IMR-90 (cell line): ENCODE measurements at places on chromosomes 5 and 9. TPM values are rescaled to one million over a fixed set of nuclear protein-coding genes. Genes with fewer than 3 reads are reported as not detected.

The TAS2R1 gene
- total RNA-seq, result not detected in 2 replicates

The HEMGN gene
- not detected in 2 replicates for total RNA-seq

The CCDC127 gene
- 3.9 and 4.4 TPM in 2 replicates for total RNA-seq

The NKD2 gene
- not detected in 2 replicates for total RNA-seq

The UGT3A2 gene
- not detected in 2 replicates for total RNA-seq

The ADCY2 gene
- not detected in 2 replicates for total RNA-seq

The PTPRD gene
- total RNA-seq, result 0.18 and 0.28 TPM in 2 replicates

- no peak for DNase-seq
Observed at GRCh38 chr9:3401221-3401954, 124.4 kb downstream of the RFX3 start.

DNA sequence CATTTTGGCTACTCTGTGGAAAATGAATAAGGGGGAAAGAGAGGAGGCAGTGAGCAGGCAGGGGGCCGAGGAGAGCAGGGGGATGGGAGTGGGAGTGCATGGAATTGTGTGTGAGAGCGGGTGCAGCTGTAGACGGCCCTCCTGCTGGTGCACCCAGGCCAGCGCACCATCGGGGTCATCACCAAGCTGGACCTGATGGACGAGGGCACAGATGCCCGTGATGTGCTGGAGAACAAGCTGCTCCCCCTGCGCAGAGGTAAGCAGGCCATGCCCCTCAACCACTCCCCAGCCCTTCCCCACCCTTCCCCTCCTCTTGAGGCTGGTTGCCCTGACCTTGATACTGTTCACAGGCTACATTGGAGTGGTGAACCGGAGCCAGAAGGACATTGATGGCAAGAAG lies 16.7 kb downstream of the DNM1 start:
- no peak for DNase-seq

DNA sequence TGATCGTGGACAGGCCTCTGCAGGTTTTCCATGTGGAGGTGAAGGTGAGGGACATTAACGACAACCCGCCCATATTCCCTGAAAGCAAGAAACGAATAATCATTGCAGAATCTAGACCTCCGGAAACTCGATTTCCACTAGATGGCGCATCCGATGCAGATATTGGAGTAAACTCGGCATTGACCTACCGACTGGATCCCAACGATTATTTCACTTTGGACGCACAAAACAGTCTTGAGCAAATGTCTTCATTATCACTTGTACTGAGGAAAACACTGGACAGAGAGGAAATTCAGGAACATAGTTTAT lies 621 bp downstream of the PCDHA13 start:
- DNase-seq, result no peak

GRCh38 chr9:15961217-15961616 lies 408.4 kb downstream of the CCDC171 start:
- no peak for DNase-seq

GRCh38 chr9:20349568-20349967 lies 272.7 kb downstream of the MLLT3 start:
- DNase-seq, result no peak

DNA sequence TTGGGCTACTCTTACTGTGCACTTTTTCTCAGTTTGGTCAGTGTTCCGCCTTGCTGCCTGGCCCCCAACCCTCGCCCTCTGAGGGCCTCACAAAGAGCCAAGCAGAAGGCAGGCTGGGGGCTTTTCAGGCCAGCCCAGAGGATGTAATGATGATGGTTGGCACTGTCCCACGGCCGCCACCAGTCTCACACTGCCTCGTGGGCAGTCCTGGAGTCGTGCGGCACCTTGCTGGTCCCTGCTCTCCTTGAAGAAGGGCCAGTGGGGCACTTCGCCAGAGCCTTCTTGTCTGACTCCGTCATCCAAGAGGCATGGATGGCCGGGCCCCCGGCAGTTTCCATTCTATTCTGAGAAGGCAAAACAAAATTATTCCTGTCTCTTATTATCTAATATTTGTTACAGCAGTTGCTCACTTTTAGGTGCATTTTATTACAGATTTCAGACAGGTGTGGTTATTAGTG lies 21.0 kb downstream of the TENT4A start:
- DNase-seq, result peak; percentile 56

GRCh38 chr9:95611354-95611753 lies 94.6 kb upstream of the PTCH1 start:
- no peak for DNase-seq

DNA sequence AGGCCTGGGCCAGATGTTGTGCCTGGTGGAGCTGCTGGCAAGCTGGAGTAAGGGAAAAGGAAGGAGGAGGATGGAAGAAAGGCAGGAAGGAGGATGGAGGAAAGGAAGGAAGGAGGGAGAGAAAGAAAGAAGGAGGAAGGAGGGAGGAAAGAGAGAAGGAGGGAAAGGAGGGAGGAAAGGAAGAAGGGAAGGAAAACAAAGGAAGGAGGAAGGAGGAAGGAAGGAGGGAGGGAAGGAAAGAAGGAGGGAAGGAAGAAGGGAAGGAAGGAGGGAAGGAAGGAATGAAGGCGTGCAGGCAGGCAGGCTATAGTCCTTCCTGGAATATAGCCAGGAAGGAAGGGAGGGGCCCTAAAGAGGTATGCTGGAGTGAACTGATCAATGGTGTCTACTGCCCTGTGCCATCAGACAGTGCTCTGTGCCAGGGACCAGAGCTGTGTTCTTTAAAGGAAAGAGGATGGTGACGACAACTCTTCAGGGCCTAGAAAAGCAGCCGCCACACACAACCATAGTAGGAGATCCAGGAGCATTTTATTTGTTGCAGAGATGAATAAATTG lies 61.4 kb upstream of the UBTD2 start:
- DNase-seq, result no peak

DNA sequence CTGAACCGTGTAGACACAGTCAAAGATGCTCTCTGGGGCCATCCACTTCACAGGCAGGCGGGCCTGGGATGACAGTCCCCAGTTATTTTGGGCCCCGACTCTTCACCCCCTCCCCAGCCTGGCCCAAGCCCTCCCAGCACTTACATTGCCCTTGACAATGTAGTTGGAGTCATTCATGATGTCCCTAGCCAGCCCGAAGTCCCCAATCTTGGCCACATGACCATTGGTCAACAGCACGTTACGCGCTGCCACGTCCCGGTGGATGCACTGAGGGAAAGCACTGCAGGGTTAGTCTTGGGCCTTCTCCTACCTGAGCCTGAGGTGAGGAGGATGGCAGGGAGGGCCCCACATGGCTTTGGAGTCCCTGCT lies 30.3 kb downstream of the CSF1R start:
- no peak for DNase-seq

DNA sequence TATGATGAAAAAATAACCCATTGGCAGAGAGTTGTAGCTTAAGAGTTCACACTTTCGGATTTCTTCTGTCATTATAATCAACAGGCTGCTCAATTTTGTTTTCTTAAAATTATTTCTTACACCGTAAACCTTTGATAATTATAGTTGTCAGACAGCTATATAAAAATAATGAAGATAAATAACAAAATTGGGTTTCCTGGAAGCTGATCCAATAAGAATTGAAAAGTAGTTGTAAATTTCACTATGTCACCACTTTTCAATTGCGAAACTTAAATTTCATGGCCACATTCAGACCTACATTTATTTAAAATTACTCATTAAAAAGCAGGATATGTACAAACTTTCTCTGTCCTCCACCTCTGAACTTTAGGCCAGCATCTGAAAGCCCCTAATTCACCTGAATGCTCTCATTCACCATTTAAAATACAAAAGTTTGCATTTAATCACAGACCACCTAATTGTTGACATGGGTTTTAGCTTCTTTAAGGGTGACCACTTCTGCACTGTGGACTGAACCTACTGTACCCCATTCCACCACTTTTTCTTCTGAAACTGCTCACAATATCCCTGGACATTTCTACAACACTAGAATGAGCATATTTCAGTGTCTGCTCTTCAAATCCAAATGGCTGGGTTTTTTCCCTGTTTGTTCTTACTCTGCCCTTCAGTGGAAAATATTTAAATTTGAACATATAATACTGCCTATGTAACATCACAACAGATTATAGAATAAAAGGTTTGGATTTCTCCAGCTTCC lies 680 bp downstream of the SELENOP start:
- no peak for DNase-seq

DNA sequence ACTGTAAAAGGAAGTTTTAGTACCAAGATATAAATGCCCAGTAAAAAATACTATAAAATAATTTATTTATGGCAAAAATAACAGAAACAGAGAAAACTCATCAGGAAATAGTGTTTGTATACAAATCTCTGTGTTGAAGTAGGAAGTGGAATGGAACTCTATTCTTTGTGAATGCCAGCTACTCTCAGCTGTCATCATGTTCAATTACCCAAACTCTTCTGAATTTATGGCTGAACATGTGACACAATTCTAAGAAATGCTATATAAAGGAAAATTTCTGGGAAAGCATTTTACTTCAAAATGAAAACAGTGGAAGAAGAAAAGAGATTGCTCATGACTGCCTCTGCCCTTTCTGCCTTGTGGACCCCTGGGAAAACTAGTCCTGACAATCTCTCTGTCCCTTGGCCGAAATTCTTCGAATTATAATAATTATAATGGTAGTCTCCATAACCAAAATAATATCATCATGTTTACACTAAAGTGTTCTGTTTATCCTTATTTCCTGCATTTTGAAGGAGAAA lies 522.3 kb upstream of the ST8SIA4 start:
- no peak for DNase-seq

DNA sequence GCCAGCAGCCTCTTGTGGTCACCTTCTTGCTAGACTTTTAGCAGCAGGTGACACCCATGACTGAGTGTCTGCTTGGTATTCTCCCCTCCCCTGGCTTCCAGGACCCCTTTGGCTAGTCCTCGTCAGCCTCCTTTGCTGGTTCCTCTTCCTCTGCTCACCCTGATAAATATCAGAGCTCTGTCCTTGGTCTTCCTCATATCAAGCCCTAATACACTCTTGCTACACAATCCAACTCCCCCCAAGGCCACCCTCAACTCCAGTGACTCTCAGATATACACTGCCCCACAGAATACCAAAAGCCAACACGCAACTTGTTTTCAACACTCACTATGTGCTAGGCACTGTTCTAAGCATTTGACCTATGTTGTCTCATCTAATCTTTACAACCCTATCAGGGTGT lies 30.3 kb upstream of the LCP2 start:
- DNase-seq, result no peak
